ENCODE measurements at places on chromosomes 13 and 19.

DNA sequence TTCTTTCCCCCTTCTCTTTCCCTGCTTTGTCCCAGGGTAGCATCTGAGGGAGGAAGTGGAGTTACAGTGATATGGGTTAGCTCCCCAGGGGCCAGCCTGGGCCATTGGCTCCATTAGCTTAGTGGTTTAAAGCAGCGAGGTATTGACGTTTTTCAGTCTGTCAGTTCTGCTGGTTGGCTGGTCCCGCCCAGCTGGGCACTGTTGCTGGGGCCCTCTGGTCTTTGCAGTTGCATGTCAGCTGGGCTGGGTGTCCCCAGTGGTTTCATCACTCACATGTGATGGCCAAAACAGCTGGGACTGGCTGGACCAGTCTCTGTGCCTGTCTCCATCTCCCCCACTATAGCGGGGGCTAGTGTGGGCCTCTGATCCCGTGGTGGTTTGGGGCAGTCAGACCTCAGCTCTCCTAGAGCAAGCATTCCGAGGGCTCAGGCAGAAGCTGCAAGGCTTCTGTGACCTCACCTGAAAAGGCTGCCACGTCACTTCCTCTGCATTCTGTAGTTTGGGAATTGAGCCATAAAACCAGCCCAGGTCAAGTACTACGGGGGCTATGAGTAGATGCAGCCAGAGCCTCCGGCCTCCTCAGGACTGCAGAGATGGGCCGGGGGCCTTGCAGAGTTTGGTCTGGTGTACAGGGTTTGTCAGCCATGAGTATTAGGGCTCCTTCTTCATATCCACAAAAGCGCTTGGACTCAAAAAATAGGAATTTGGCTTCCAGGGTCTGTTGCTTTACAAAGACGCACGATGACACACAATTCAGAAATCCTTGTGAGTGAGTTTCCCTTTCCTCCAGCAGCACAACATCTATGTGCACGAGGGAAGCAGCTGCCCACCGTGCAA lies 30.0 kb downstream of the TSSK6 start:
- DNase-seq, result no peak

DNA sequence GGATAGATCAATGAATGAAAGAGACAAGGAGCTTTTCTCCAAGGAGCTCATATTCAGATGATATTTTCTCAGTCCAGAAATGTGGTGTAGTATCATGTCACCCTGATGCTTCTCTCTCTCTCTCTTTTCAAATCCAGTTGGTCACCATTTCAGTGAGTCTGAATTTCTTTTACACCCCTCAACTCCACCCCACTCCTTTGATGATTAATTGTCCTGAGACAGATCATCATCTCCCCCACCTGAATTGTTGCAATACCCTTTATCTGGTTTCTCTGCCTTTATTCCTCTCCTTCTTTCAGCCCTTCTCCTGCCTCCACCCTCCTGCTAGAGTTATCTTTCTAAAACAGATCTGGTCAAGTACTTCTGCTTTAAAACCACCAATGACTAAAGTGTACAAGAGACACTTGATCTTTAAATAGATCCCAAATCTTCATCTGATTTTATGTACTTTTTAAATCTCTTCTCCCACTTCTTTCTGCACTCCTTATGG lies 299.8 kb downstream of the KLF5 start:
- no peak for DNase-seq

DNA sequence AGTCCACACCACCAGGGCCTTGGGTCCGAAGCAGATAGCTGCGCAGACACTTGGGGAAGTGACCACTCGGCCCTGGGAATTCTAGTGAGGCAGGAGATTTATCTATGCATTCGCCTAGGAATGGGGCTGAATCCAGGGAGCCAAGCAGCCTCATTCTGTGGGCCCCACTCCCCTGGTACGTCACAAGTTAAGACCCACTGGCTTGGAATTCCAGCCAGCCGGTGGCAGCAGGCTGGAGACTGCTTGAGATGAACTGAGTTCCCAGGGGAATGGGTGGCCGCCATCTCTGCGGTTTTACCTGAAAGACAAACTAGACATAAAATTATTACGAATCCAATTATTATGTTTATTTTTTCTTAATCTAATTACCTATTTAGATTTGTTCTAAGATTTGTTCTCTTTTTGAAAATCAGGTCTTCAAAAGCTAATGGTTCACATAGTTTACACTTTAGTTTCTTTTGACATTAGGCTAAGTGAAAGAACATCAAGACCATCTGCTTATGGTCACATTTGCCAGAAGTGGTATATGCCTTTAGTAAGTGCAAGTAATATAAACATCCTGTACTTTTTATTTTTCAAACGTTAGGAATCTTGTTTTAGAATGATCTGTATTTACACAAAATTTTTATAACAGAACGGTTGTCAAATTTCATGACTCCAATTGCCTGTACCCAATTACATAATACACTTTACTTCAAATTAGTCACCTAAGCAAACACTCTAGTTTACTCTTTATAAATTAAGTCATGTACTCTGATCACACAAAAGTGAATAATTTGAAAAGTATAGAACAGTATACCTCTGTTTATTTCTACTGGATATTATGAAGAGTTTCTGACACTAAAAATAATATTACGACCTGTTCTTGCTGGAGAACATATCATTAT lies 74.4 kb downstream of the SLITRK6 start:
- DNase-seq, result no peak

DNA sequence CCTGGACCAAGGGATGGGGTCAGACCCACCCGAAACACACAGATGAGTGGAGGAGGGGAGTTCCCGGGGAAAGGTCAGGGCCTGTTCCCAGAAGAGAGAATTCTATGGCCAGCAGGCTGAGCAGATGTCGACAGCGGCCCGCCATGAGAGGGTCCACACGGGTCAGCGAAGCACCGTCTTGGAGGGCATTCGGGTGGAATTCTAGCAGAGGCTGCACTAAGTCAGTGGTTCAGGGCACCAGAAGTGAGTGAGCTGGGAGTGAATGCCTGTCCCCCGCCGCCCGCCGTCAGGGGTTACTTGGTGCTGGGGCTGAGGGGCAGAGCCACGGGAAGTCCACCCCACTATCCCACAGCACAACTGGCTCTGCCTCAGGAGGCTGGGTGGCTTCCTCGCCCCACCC lies 96.2 kb upstream of the VSTM2B start:
- no peak for DNase-seq

DNA sequence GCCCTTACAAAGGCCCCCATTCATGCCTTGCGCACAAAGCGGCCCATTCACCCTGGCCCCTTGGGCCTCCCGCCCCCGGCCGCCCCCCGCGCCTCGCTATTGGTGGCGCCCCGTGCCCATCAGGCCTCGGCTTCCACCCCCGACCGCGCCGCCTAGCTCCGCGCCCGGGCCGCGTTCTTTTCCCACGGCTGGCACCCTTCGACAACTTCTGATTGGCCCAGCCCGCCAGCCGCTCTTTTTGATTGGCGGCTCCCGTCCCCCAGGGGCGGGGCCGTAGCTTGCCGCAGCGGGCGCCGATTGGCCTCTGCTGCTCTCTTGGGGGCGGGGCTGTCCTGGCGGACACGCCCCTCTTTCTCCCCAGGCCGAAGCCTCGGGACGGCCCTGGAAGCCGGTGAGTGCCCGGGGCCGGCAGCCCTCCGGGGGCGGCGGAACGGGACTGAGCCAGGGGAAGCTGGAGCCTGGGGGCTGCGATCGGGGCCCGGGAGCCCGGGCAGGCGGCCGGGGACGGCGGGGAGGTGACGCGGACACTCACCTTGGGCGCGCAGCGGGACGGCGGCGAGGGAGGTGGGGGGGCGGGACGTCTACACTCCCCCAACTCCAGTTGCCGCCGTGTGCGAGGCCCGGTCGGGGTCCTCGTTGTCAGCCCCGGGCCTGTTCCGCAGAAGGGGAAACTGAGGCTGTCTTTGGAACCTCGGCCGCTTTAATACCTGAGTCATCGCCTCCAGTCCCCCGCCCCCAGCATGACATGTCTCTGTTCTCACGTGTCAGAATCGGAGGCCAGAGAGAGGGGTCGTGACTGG lies at the start of gene MYH14:
TSS of gene MYH14 (plus strand) at position 342 of the 800 bp plus-strand sequence. CDS start 6,744 bp downstream, outside the sequence.
- no peak for DNase-seq

DNA sequence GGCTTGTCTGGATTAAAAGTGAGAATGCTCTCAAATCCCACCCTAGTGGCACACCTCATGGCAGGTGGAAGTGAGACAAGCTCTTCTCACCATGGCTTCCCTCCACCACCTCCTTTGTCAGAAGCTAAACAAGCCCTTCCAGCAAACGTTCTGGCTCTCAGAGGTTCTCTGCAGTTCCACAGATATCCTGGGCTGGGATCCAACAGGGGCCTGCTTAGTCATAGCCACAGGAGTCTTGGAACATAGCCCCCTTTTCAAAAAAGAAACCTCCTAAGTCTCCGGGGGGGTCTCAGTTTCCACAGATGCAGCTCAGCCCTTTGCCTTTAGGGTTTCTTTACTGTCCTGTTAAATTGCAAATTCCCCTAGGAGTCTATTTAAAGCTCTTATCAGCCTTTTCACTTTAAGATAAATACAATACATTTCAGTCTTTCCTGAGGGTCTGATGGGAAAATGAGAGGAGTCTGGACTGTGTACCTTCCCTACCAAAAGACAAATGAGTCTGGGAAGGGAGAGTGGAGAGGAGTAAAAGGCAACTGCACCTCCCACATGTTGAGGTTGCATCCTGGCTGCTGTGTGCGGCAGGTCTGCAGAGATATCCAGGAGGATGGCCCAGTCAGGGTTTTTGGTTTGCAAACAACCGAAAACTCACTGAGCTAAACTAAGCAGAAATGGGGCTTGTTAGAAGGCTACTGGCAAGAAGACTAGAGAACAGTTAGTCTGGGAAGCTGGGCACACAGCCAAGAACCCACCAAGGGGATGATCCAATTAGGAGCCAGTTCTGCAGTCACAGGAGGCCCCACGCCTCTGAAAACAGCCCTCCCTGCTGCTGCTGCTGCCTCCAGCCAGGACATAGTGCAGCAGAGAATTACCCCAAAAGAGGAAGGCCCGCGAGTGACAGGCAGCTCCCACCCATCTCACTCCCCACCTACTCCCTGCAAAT lies 41.4 kb upstream of the SERP2 start:
- DNase-seq, result no peak

- no peak for DNase-seq
These were observed 825.2 kb downstream of the SLITRK1 start for GRCh38 chr13:83057119-83057518.
